Calu3 (cell line): ENCODE measurements at places on chromosomes 4 and X. TPM values are rescaled to one million over a fixed set of nuclear protein-coding genes. Genes with fewer than 3 reads are reported as not detected.

The DGAT2L6 gene
- not detected in 2 replicates for total RNA-seq

The P2RY10 gene
- total RNA-seq, result not detected in 2 replicates

DNA sequence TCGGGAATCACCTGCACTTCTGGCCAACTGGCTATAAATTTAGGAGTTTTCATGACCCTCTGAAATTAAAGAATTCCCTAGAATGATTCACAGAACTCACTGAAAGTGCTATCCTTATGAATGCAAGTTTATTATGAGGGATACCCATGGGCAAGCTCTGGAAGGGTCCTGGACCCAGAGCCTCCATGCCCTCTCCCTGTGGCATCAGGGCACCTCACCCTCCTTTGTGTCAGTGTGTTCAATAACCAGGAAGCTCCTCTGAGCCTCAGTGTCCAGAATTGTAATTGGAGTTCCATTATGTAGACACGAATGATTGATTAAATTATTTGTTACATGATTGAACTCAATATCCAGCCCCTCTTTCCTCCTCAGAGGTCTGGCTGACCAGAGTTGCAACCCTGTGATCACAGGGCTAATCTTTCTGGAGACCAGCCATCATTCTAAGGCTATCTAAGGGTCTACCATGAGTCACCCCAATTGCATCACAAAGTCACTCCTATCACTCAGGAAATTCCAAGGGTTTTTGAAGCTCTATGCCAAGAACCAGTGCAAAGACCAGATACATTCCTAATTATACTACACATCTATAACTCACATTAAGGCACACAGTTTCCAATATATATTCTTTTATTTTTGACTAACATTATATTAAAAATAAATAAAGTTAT, 8.9 kb downstream of the ANXA3 start:
- peak; percentile 28 for DNase-seq

GRCh38 chr4:57182132-57182874, 72.1 kb upstream of the IGFBP7 start:
- no peak for DNase-seq

DNA sequence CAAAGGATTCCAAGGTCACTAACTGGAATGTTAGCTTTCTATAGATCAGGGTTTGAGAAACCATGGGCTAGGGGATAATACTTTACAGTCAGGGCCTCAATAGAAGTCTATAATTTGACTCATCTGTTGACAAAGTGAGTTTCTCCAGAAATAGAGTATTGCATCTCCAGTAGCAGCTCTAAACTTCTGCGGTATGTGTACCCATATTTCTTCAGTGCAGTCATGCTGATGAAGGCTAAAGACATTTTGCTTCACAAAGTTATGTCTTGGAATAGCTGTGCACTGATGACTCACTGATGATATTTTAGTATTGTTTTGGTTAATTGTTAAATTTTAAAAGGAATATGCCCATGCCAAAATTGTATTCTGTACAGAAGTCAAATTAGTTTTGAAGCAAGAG, 464.9 kb upstream of the AMOT start:
- no peak for DNase-seq

- DNase-seq, result no peak
Observed at GRCh38 chrX:3046253-3047240, 5.3 kb downstream of the ARSF start.

- no peak for DNase-seq
Observed at GRCh38 chrX:147602176-147602696, 309.5 kb upstream of the FMR1 start.

GRCh38 chr4:99117876-99118693, 26.0 kb downstream of the ADH4 start:
- DNase-seq, result no peak

GRCh38 chr4:11028334-11028733, 343.8 kb upstream of the CLNK start:
- DNase-seq, result no peak

DNA sequence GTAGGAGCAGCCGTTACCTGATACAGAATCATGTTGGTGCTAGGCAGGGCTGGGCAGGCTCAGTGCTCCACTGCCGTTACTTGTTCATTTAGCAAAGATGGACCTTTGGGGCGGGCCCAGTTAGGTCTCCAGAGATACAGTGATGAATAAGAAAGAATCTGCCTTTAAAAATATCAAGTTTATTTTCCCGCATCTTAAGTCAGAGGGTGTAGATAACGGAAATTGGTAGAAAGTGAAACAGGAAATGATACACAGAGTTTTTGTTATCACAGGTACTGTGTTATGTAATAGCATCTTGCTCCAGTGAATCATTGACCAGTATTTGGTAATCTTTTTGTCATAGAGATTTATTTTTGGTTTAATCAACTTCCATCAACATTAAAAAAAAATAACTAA, 5.5 kb downstream of the TMEM131L start:
- no peak for DNase-seq
